ENCODE measurements at places on chromosomes 2 and 18. TPM values are rescaled to one million over a fixed set of nuclear protein-coding genes. Genes with fewer than 3 reads are reported as not detected.
A peak's percentile ranks its signal among the peaks of the same experiment; 100 is the strongest.

MRPS5 gene
- total RNA-seq, result 87.3 TPM

FABP1 gene
- total RNA-seq, result 2,822 TPM

DNA sequence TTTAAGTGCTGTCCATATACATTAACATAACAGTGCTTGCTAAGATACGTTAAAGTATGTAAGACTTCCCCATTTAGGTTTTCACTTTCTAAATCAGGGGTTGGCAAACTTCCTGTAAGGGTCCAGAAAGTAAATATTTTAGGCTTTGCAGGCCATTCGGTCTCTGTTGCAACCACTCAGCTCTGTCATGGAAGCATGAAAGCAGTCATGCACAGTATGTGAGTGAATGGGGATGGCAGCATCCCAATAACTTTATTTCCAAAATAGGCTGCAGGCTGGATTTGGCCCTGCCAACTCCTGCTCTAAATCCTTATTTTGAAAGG is 128.7 kb downstream of the PLA2R1 start:
- DNase-seq, result no peak

DNA sequence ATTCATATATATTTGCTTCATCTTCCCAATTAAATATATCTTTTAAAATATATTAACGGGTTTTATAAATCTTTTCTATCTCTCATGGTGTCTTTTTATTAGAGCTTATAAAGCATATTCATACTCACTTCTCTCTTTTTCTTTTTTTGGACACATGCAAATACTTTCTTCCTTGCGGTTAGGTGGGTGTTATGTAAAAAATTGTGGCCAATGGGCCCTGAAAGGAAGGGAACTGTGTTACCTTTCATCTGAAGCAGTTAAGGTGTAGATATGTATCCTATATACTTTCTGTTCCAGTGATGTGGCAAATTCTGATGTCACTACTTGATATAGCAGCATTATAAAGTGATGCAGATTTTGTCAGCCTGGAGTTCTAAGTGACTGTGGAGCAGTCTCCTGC is 714.5 kb downstream of the PLCL1 start:
- no peak for DNase-seq

DNA sequence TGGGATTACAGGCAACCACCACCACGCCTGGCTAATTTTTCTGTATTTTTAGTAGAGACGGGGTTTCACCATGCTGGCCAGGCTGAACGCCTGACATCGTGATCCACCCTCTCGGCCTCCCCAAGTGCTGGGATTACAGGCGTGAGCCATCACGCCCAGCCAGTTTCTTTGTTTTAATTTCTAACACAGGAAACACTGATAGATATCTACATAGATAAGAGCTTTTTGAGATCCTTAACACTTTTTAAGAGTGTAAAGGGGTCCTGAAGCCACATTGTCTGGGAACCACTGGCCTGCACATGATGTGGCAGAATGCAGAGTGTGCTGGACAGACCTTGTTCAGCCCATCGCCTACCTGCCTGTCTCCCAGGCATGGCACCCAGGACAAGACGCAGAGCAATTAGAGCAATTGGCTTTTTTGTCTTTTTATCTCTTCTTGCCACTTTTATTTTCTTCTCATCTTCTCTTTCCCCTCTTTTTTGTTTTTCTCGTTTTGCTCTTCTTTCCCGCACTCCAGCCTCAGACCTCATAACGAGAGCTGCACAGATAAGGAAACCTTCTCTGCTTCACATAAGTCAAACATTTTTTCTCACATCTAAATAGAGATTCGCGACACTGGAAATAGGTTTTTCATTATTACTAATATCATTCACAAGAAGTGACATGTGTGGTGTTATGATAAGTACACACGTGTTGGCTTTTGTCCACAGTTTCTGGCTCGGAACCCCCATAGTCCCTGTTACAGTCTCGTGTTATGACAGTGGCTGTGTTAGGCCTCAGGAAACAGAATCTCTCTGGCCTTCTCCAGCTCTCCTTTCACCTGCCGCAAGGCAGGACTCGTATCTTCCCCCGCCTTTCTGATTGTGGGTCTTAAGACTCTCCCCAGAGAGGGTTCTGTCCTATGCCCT is 25.2 kb upstream of the GPR55 start:
- DNase-seq, result no peak

DNA sequence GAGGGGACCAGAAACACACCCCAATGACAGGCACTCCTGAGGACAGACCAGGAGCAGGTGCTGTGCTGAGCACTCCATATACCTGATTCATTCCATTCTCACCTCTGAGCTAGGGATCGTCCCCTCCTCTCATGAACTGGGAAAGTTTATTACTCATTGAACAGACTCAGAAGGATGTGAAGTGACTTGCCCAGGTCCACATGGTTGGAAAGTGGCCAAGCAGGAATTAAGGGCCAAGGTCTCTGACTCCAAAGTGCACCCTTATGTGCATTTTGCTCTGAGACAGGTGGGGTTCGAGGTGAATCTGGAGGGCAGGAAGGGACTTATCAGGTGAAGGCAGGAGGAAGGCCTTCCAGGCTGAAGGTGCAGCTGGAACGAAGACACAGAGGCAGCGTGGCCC is 25.1 kb upstream of the PLB1 start:
- DNase-seq, result peak; percentile 37

- no peak for DNase-seq
Measured at GRCh38 chr2:69034845-69035244, 21.9 kb downstream of the ANTXR1 start.

DNA sequence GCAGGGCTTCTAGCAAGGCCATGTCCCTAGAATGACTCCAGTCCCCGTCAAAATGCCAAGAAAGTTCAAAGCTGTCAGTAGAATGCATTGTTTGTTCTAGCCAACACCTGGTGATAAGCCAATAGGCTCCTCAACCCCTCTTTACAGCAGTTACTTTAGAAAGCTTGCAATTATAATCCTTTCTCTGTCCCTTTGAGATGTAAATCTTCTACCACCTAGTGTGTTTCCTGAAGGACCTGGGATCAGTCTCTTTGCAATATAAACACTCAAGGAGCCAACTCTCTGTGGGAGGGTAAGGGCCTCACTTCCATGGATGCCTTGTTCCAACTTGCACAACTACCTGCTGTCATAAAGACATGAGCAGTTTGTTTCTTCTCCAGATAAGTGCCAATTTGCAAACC is 301.8 kb downstream of the NBAS start:
- no peak for DNase-seq

DNA sequence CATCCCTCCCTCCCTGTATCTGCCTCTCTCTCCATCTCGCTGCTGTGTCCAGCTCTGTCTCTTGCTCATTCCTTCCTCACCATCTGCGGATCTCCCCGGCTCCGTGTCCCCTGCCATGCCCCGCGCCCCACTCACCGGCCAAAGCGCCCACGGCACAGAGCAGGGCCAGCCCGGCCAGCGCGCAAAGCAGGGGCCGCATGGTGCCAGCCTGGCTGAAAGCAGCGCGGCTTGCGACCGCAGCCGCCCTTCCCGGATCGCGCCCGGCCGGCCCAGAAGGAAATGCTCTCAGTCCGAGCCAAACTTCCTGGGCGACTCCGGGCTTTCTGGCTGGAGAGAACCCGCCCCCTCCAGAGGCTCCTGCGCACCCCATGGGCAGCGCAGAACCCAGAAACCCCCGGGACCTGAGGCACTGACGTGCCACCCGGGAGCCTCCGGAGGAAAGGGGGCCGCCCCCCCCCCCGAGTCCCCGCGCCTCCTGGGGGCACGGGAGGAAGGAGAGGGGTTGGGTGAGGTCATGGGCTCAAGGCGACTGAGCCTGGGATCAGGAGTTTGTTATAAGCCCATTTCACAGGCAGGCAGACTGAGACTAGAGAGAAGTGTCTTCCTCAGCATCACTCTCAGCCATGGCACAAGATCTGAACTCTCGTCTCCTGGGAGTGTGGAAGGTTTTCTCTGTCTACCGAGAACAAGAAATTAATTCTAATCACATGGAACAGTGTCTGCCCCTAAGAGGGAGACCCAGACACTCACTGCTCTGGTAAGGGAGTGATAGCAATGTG is 45.2 kb upstream of the RAB6C start:
- no peak for DNase-seq

- DNase-seq, result no peak
Measured at GRCh38 chr2:228507231-228507824, 325.8 kb upstream of the SPHKAP start.

Data from colonic mucosa (tissue), 4 donors.